ENCODE measurements at places on chromosomes 4 and X.
A peak's percentile ranks its signal among the peaks of the same experiment; 100 is the strongest.

- DNase-seq: no peak
Measured at GRCh38 chr4:170005472-170005871, 20.7 kb downstream of the MFAP3L start.

DNA sequence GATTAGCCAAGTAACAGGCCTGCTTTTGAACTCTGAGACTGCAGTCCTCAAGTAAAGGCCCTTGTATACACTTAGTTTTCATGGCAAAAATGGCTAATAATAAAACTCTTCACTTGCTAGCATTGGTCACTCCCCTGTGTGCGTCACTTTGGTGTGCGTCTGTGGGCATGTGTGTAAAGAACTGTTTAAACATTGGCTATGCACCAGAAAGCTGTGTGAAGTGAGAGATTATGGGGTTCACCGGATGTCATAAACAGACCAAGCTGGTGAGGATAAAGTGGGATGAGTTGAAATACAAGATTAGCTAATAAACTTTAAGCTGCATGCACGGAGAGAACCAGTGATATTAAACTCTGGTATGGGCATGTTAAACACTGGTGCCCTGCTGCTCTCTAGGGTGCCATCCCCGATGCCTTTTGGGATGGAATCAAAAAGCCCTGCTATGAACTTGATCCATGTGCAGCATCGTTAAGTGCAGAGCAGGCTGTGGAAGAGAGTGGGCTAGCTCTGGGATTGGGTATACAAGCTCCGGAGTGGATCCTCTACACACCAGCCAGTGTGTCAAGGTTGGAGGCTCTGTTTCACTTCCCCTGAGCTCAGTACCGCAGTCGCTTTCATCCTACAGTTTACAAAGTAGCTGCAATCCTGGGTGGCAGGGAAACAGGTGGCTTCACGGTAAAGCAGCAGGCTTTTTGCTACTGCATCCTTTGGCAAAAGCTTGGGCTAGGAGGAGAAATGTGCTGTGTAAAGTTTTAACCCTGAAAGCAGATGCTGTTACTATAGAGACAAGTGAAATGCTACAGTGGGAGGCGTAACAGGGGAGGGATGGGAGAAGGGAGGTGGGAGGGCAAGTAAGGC is 108.3 kb upstream of the SLC4A4 start:
- peak; percentile 27 for DNase-seq

DNA sequence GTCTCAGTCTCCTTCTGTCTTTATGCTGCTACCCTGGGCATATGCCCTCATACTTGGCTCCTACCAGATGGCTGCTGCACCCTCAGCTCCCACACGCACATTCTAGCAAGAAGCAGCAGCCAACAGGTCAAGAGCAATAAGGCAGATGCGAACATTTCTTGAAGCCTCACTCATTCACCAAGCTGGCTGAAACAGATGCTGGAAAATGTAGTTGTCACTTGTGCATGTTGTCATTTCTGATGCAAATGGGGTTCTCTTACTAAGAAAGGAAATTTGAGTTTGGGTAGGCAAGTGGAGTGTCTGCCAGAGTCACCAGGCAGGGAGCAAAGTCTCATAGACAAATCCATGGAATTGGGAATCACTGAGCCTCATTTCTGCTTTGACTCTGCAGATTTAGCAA is 57.4 kb upstream of the SORBS2 start:
- DNase-seq: no peak

- no peak for DNase-seq
Measured at GRCh38 chr4:118953276-118953675, 64.6 kb downstream of the SYNPO2 start.

- no peak for DNase-seq
Measured at GRCh38 chr4:10003666-10004065, 17.6 kb downstream of the SLC2A9 start.

- DNase-seq: no peak
Measured at GRCh38 chr4:157005193-157005592, 33.6 kb upstream of the PDGFC start.

- no peak for DNase-seq
Measured at GRCh38 chr4:26116057-26116456, 202.0 kb downstream of the SMIM20 start.
